ENCODE measurements at places on chromosomes 2 and 18.

- no peak for DNase-seq
Observed at GRCh38 chr18:45688113-45688512, 35.9 kb upstream of the SLC14A1 start.

- peak; percentile 38 for DNase-seq
Observed at GRCh38 chr2:96090196-96090926, 26.0 kb downstream of the ADRA2B start.

DNA sequence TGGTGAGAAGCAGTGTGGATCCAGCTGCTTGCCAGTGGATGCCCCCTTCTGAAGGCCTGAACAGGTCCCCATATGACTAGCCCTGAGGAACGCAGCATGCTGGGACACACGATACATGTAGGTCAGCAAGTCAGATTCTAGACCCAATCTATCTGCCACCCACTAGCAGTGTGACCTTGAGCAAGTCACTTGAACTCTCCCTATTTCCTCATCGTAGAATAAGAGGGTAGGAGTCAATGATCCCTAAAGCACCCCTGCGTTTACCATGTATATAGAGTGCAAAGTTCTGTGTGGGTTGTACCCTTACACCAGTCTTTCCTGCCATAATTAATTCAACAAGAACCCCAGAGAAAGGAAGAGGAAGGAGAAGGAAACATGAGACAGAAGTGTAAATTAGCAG, 123.7 kb downstream of the GALNT14 start:
- no peak for DNase-seq

DNA sequence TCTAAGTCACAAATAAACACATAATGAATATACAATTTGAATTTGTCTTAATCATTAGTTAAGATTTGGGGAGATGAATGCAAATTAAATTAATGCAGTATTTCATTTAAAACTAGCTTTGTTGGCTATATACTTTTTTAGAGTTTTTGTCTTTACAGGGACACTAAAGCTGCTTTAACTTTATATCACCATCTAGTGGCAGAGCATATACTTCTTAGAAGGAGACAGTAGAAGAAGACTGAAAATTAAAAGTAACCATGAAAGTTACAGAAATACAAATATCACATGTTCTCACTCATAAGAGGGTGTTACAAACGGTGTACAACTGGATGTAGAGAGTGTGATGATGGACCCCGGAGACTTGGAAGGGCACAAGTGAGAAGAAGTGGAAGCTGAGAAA, 268.3 kb upstream of the NETO1 start:
- DNase-seq = no peak

GRCh38 chr2:149015501-149015900, 23.0 kb upstream of the LYPD6B start:
- no peak for DNase-seq

DNA sequence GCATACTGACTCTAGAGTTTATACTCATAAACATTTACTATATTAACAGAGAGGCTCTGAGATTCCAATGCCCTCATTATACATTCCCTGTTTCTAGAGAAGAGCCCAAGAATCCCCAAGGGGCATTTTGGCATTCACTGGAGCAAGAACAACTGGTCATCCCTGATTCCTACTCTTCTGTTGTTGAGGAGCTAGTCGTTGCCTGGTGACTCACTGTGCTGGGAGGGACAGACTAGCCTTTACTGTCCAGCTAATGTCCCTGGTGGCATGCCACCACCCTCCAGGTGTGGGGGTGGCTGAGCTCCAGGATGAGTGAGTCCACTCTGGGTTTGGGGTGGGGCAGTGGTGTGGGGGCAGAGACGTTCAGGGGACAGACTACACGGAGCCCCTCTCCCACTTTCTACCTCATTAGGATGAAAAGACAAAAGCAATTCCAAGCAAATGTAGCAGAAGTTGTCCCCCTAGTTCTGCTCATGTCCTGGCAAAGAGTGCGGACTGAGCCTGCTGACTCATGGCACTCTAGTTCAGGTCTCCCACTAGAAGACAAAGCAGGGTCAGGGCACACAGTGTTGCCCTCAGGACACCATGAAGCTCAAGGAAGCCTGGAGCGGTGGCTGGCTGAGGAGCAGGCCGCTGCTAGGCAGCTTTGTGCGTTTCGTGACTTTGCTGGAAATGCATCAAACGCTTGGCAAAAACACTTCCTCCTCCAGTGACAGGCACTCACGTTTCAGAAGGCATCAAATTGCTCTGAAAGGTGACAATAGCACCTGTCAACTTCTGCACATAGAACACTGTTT, 49.4 kb downstream of the RHOB start:
- no peak for DNase-seq

GRCh38 chr2:220673151-220673874, 898.8 kb downstream of the EPHA4 start:
- no peak for DNase-seq

- peak; percentile 82 for DNase-seq
Observed at GRCh38 chr2:130391058-130391871, 35.4 kb downstream of the PTPN18 start.

GRCh38 chr2:137689549-137689948, 274.7 kb upstream of the HNMT start:
- no peak for DNase-seq

GRCh38 chr18:8792688-8793316, 87.4 kb downstream of the MTCL1 start:
- no peak for DNase-seq

- no peak for DNase-seq
Observed at GRCh38 chr2:155663265-155663664, 669.3 kb downstream of the NR4A2 start.

GRCh38 chr2:234267534-234267933, 217.0 kb downstream of the SPP2 start:
- no peak for DNase-seq

GRCh38 chr2:161088658-161089350, 71.4 kb upstream of the TANK start:
- no peak for DNase-seq

GRCh38 chr18:26702086-26702485, 153.7 kb upstream of the KCTD1 start:
- DNase-seq = no peak

GRCh38 chr2:197516393-197516761, 511 bp downstream of the MOB4 start:
- no peak for DNase-seq

DNA sequence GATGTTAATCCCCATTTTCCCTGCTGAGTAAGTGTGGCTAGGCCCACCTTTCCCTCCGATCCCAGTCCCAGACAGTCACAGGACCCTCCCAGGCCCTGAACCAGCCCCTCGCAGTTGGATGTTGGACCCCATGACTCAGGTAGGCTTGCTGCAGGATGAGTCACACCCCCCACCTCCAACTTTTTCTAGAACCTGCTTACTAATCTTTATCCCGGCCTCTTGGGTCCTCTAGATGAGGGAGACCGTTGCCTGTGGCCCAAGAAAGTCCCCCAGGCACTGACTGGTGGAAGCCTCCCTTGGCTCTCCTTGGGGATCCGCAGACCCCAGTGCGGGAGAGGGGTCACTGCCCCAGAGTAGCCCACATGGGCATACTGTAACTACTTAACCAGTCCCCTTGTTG, 98.5 kb downstream of the SMAD7 start:
- DNase-seq = no peak

DNA sequence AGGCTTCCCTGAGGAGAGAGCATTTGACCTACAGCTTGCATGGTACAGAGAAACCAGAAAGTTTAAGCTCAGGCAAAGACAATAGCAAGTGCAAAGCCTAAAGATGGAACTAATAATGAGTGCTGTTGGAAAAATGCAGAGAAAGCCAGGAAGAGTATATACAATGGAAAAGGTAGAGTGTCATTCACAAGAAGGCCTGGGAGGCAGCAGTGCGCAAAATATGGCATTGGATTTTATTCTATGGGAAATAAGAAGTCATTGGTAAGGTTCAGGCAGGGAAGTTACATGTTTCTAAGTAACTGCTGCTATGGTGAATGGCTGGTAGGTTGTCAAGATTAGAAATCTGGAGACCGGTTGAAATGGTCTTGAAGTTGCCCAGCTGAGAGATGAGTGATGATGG, 2167.3 kb upstream of the CELF4 start:
- no peak for DNase-seq

GRCh38 chr2:220781622-220782241, 790.4 kb downstream of the EPHA4 start:
- DNase-seq = no peak

DNA sequence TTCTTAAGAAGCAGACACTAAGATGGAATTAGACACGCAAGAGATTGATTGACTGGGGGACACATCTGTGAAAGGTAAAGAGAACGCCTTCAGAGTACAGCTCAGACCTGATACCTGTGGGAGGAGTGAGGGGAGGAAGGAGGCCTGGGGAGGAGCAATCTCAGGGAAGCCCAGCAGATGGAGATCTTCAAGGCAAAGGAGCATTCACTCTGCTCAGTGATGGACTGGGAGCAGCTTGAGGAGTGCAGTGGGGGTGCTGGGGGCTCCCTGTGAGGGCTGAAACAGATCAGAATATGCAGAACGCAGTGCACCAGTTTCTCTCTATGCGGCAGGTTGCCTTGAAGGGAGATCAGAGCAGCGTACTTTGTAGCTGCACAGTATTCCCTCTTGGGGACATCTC, 103.7 kb upstream of the ATP8B1 start:
- DNase-seq = no peak

- DNase-seq = no peak
Observed at GRCh38 chr18:7626922-7627440, 59.9 kb downstream of the PTPRM start.
